ENCODE measurements at places on chromosomes 5 and 9.
A peak's percentile ranks its signal among the peaks of the same experiment; 100 is the strongest.

DNA sequence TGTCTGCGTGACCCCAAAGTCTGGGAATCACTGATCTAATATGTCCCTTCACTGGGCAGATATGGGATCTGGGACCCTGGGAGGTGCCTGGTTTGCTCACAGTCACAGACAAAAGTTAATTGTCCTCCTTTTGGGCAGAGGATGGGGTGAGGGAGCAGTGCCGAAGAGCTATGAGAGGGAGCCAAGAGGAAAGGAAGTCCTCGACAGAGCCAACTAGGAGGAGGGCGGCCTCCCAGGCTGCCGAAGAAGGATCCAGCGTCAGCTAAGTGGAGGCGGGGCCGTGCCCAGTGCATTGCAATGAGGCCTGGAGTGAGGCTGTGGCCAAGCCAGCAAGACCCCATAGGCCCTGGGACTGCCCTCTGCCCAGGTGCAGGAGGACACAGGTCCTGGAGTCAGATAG is 11.4 kb downstream of the AIF1L start:
- DNase-seq, result no peak

- DNase-seq, result peak; percentile 82
Measured at GRCh38 chr5:178116143-178116885, 3.0 kb downstream of the N4BP3 start.

DNA sequence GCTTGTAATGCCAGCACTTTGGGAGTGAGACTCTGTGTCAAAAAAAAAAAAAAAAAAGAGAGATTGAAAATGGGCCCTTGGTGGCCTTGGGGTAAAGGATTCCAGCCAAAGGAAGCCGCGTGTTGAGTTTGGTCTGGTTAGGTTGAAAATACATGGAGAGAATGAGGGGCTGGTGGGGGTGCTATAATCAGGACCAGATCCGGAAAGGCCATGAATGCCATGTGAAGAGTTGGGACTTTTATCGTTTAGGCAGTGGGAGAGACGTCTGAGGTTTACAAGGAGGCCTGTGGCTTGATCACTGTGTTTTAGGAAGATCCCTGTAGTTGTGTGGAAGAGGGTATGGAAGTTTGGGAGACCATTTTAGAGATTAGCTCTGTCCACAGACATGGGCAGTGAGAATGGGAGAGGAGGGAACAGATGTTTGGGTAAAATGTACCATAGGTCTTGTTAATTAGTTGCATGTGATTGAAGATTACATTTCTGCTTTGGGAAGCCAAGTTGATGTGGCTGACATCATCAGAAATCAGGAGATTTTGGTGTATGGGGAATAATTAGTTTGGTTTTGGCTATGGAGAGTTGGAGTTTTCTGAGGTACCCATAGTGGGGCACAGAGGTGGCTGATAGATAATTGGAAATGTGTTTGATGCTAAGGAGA is 3.5 kb downstream of the MSANTD3 start:
- no peak for DNase-seq

DNA sequence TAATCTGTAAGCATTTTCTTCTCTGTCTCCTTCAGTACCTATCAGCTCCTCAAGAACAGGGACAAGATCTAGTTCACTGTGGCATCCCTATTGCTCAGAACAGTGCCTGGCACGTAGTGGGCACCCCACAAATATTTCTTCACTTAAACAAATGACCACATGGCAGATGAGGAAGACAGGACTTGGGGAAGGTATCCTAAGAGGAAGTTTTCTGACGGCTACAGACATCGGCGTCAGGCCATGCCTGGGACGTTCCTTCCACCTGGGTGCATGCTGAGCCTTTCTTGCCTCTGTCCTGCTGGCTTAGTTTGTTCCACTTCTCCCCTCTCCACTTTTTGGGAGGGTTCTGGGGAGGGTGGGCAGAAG is 60.2 kb downstream of the NEURL1B start:
- DNase-seq, result no peak

- no peak for DNase-seq
Measured at GRCh38 chr9:116757030-116757429, 69.9 kb downstream of the TRIM32 start.

GRCh38 chr5:115599502-115599901 is 2.8 kb downstream of the TICAM2 start:
- DNase-seq, result no peak

DNA sequence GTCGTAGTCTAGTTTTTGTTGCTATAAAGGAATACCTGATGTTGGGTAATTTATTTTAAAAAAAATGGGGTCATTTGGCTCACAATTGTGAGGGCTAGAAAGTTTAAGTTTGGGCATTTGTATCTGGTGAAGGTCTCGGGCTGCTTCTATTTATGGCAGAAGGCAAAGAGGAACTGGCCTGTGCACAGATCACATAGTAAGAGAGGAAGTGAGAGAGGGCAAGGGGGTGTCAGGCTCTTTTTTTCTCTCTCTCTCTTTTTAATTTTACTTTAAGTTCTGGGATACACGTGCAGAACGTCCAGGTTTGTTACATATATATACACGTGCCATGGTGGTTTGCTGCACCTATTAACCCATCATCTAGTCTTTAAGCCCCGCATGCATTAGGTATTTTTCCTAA is 453.3 kb downstream of the DIRAS2 start:
- DNase-seq, result peak; percentile 31

Measured in stimulated activated naive B cell treated with anti-CD40 and anti-IgM and Interleukin-4, amounts not matched to agents 10 μg/mL and 1 μg/mL and 100 μg/mL, for 72 hours (primary cell).